ENCODE measurements at places on chromosomes 6 and 20.

- DNase-seq, result no peak
Observed at GRCh38 chr20:43554369-43554768, 4.5 kb upstream of the SGK2 start.

DNA sequence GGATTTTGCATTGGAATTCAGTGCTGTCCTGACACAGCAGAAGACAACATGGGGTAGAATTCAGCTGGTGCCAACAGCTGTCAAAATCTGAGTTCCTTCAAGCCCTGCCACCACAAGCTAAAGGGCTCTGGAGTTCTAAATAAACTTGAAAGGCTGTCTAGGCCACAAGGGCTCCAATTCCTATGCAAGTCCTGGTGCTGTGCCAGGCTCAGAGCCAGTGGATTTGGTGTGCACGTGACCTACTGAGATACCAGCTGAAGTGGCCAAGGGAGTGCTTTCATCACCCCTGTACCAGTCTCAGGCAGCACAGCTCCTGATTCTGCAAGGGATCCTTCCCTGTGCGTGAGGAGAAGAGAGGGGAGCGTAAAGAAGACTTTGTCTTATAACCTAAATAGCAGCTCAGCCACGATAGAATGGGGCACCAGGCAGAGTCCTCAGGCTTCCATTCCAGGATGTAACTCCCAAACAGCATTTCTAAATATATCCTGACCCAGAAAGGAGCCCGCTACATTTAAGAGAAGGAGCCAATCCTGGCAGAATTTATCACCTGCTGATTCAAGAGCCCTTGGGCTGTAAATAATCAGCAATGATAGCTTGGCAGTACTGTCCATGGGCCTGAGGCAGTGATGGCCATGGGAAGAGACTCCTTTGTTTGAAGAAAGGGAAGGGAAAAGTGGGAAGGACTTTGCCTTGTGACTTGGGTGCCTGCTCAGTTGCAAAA lies 881.2 kb upstream of the EPHA7 start:
- no peak for DNase-seq

DNA sequence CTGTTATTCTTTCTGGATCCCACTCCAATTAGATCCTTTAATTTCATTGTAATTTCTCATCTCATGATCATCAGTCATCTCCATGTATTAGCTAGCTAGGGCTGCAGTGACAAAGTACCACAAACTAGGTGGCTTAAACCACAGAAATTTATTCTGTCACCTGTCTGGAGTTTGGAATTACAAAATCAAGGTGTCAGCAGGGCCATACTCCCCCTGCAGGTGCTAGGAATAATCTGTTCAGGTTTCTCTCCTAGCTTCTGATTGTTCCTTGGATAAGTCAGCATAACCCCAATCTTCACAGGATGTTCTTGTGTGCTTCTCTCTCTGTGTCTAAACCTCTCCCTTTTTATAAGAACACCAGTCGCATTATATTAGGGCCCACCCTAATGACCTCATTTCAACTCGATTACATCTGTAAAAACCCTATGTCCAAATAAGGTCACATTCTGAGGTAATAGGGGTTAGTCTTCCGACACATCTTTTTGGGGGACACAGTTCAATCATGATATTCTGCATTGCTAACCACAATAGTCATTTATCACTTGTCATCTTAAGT lies 40.5 kb downstream of the BEND6 start:
- no peak for DNase-seq

DNA sequence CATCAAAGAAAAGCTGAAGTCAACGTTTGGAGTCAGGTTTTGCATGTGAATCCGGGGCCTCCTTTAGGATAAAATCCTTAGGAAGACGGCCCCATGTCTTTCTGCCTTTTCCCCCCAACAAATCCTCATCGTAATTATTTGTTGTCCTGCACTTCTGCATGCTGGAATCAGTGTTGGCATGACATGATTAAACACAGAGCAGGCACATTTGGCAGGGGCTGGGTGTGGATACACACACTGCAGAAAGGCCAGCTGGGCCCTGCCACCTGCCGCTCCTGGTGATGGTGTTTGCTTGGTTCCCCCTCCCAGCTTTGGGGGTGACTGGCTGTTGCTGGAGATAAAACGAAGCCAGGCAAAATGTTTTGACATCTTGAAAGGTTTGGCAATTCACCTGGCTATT lies 46.3 kb upstream of the FOXA2 start:
- DNase-seq, result no peak

DNA sequence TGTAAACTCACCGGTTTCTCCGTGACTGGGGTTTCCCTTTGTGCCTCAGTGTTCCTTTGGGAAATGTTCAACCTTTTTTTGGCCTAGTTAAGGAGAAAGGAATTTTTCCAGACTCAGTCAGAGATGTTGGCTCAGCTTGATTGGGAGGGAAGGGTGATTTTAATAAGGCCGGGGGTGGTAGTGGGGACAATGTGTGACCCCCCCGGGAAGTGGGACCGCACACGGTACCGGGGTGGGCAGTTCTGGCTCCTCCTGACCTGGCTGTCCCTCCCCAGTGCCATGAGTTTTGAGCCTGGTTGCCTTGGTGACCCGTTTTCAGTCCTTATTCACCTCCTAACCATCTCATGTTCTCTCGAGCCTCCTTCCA lies 132.7 kb downstream of the SNX5 start:
- DNase-seq, result no peak

Measured in HS-27A (cell line).